Suppressor macrophage treated with lipopolysaccharide for 4 hours (primary cell): ENCODE measurements at places on chromosomes 12 and 14.

- no peak for DNase-seq
Measured at GRCh38 chr14:103854822-103855733, 7.7 kb upstream of the PPP1R13B start.

DNA sequence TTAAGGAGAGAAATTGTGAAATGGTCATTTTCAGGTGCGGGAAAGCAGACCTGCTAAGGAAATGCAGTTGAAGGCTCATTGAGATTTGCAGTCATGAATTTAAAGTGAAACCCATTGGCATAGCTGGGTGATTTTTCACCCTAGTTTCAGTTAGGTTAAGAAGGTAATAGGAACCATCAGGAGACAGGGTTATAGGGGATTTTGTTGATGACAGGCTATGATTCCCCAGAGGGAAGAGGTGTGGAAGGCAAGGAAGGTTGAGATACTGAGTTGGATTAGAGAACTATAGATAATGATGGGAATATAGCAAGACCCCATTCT lies 22.7 kb upstream of the BMAL2 start:
- no peak for DNase-seq

GRCh38 chr12:18906395-18906794 lies 168.5 kb downstream of the CAPZA3 start:
- DNase-seq, result no peak

DNA sequence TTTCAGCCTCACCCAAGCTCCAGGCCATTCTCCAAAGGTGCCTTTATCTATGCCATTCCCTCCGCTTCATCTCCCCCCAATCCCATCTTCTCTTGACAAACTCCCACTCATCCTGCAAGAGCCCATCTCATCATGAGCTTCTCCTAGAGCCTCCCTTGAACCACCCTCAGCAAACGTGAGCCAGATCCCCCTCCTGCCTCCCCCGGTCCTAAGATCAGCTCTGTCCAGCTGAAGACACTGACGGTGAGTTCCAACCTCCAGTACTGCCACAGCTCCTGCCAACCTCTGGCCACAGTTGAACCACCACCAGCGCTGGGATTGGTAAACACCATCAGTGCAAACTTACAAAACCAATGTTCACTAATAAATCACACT lies 124.6 kb downstream of the BCL11B start:
- no peak for DNase-seq

GRCh38 chr14:94538070-94538740 lies 23.0 kb upstream of the SERPINA4 start:
- no peak for DNase-seq

GRCh38 chr12:131640525-131640924 lies 70.4 kb upstream of the SFSWAP start:
- no peak for DNase-seq

DNA sequence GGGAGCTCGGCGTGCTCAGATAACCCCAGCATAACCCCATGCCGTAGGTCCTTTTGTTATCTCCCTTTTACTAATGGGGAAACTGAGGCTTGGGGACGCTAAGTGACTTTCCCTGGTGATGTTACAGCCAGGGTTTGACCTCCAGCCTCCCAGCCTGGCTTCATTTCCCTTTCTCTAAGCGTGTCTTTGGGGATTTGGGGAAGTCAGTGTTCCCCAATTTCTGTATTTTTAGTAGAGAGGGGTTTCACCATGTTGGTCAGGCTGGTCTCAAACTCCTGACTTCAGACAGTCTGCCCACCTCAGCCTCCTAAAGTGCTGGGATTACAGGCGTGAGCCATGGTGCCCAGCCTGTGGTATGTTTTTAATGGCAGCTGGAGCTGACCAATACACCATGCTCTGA lies 85.4 kb downstream of the PHETA1 start:
- peak; percentile 11 for DNase-seq

DNA sequence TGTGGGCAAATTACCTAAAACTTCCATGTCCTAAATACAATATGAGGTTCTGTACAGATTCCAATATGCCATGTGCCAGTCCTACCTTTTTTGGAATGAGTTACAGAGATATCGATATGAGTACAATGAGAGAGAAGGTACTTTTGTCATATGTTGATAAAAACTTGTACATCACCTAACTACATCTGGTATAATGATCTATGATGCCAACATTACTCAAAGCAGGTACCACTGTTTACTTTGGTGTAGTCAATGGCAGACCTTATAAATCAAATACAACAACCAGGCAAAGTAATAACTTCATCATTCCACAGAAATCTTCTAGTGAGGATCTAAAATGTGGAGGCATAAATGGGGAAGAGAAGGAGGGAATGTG lies 12.7 kb downstream of the TEP1 start:
- no peak for DNase-seq

GRCh38 chr14:74610199-74610865 lies 1.7 kb downstream of the LTBP2 start:
- no peak for DNase-seq

DNA sequence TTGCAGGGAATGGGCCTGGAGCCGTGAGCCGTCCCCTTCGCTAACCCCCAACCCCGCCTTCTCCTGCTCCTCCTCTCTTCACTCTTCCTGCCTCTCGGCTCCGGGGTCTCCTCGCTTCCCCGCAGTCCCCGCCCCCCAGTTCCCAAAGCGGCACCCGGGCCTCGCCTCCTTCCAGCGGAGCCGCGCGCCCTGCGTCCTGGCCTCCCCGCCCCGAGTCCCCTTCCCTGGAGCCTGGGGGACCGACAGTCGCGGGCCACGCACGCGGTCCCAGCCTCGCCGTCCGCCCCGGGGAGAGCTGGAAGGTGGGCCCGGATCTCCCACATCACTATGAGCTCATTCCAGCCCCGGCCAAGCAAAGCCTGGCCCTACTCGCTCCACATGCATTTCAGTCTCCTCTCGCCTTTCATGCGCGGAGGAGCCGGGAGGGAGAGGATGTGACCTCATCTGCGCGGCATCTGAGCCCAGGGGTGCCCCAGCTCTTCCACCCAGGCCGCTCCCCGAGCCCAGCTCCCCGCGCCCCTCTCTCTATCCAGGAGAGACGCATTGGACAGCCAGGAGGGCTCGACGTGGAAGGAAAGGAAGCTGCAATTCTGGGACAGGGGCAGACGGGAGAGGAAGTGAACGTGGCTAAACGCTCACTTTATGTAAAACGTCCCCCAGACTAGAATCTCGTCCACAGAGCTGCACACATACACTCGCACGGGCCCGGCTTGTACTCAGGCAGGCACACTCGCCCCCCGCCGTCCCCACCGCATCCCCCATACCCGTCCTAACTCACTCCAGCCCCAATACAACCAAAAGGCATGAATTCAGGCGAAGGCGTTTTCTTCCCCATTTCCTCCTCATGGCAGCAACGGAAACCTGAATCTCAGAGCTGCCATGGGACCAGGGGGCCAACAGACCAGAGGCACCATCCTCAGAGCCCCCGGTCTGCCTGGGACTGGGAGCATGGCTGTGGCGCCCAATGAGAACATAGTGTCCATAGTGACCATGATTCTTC lies 108.7 kb upstream of the CCND2 start:
- DNase-seq, result peak; percentile 44

GRCh38 chr12:6073426-6073825 lies 51.0 kb downstream of the VWF start:
- peak; percentile 22 for DNase-seq

DNA sequence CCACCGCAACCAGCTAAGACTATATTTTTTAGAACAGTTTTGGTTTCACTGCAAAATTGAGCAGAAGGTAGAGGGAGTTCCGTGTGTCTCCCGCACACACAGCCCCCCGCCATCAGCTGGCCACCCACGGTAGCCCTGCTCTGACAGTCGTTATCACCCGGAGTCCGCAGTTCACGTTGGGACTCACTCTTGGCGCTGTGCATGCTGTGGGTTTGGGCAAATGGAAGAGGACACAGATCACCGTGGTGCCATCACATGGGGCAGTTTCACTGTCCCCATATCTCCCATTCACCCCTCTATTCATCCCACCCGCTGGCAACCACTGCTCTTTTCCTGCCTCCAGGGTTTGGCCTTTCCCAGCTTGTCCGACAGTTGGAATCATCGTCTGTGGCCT lies 31.8 kb upstream of the ULK1 start:
- no peak for DNase-seq

GRCh38 chr14:36028218-36028617 lies 148.3 kb downstream of the PTCSC3 start:
- no peak for DNase-seq

DNA sequence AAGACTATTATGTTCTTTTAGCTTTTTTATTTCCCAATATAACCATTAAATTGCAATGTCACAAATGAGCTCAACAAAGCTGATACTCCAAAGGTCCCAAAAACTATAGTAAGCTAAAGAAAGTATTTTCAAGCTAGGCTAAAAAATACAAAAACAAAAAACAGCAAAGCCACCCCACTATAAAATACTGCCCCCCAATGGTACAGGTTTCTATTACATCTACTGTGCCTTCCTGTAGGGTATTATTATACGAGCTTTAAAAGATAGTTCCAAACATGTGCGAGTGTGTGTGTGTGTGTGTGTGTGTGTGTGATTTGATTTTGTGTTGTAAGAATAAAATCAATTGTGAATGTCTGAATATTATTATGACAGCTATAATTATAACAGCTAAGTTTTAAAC lies 1.1 kb downstream of the IFNG start:
- peak; percentile 51 for DNase-seq

DNA sequence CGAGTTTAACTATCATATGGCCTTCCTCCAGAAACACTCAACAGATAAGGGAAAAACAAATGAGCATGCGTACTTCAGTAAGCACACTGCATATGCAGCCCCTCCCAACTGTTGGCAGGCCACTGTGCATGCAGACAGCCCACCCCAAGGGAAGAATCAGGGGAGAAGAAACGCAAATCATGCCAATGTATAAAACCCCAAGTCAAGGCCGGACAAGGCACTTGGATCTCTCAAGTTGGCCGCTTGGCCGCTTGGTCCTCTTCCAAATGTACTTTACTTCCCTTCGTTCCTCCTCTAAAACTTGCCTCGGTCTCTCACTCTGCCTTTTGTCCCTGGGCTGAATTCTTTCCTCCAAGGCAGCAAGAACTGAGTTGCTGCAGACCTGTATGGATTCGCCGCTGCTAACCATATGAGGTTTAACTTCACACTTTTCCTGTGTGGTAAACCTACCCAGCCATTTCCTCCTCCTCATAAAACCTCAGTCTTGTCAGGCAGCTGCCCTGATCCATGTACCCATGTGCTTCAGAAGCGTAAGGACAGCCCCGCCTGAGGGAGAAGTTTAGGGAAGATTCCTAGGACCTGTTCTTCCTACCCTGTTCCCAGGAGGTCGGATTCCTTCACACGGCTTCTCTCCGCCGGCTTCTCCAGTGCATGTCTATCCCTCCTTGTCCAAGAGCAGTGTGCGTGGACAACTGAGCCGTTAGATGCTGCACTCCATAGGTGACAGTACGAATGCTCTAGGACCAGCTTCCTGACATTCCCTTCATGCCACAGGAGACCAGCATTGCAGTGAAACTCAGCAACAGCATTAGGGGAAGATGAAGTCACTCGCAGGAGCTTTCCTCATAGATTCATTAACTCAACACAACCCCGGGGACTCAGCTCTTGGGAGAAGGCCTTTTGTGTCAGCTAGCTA lies 188.0 kb downstream of the MON2 start:
- no peak for DNase-seq

- no peak for DNase-seq
Measured at GRCh38 chr14:39857376-39858055, 425.3 kb upstream of the FBXO33 start.

DNA sequence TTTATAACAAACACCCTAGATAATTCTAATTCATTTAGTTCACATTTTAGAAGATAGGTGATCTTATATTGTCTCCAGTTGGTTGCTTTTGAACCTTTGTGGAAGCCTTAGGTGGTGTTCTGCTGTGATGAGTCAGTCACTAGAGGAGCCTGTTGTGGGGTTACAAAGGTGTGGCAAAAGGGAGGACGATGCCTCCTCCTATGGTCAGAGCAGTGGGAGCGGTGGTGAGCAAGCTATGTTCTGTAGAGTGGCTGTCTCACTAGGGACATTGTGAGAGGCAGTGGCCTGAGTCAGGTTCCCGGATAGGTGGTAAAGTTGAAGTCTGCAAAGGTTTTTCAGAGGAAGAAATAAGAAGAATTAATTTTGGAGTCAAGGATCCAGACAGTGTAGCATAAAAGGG lies 71.6 kb upstream of the USP44 start:
- DNase-seq, result no peak

GRCh38 chr12:42916143-42916542 lies 326.6 kb upstream of the PRICKLE1 start:
- DNase-seq, result no peak

DNA sequence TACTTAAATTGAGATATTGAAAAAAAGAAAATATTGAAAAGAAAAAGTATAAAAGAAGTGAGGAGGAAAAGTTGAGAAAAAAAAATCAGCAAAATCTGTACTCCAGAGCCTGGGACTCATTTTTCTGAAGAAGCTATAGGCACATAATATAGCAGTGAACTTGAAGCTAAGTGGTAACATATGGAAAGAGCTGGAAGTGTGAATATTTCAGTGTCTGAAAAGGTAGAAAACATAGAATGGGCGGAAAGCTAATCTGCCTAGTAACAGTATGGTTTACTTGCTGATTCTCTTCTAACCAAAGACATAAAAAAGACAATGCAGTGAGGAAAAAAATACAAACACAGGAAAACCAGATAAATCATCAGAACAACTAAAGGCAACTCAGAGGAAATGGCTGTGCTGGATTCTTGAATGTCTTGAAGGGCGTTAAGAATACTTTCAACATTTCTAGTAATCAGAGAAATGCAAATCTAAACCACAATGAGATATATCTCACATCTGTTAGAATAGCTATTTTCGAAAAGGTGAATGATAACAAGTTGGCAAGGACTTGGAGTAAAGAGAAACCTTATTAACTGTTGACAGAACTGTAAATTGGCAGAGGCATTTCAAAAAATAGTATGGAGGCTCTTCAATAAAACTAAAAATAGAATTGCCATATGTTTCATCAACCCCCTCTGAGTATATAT lies 784.6 kb downstream of the LRFN5 start:
- no peak for DNase-seq

GRCh38 chr14:56061051-56061450 lies 57.2 kb upstream of the PELI2 start:
- no peak for DNase-seq

DNA sequence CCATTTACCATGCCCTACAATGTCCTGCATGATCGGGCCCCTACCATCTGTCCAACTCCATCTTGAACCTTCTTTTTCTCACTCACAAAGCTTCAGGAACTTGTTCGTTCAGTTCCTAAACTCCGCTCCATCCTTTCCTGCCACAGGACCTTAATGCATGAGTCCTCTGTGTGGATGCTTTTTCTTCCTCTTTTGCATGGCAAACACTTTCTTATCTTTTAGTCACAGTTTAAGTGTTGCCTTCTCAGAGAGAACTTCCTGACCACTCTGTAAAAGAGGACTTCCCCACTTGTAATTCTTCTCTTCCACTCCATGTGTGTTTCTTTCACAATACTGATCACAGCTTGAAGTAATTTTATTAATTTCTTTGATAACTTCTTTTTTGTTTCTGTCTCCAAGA lies 54.4 kb upstream of the ETV6 start:
- DNase-seq, result peak; percentile 84
